ENCODE measurements at places on chromosomes 7 and 10.

DNA sequence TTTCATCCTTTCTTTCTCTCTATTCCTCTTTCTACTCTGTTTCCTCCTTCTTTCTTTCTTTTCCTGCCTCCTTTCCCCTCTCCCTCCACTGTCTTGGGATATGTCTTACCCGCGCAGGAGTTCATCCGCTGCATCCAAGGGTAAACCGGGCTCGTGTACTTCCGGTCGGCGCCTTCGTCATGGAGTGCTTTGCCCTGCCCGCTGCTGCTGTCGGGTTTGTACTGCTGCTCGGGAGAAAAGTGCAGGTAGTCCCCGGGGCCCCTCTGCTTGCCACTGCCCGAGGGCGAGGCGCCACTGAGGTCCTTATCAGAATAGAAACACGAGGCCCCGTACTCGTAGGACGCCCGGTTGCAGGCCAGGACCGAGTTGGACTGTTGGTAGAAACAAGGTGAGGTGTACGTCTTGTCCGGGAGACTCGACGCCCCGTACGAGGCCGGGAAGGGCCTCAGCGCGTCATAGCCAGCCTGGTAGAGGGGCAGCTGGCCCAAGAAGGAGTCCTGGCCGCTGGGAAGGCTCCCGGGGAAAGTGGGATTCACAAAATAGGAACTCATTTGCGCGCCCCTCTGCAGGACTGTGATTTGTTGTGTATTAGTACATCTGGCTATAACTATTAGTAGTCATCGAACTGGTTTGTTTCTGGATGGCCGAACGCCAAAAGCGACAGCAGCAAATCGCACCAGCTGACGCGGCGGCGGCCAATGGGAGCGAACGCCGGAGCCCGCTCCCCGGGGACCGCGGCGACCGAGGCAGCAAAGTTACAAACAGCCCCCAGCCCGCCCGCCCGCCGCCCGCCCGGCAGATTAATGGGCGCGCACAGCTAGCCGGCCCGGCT, at the start of gene HOXA6:
HOXA6 (minus strand) TSS at position 576 of the 832 bp plus-strand sequence; CDS start at position 551, 25 bp downstream.
- no peak for DNase-seq

GRCh38 chr7:144048648-144049047, at the start of gene OR2A5:
Gene OR2A5, plus strand, starts transcription at chr7:144048948. Its CDS starts 1,454 bp downstream, at chr7:144050402.
- no peak for DNase-seq

DNA sequence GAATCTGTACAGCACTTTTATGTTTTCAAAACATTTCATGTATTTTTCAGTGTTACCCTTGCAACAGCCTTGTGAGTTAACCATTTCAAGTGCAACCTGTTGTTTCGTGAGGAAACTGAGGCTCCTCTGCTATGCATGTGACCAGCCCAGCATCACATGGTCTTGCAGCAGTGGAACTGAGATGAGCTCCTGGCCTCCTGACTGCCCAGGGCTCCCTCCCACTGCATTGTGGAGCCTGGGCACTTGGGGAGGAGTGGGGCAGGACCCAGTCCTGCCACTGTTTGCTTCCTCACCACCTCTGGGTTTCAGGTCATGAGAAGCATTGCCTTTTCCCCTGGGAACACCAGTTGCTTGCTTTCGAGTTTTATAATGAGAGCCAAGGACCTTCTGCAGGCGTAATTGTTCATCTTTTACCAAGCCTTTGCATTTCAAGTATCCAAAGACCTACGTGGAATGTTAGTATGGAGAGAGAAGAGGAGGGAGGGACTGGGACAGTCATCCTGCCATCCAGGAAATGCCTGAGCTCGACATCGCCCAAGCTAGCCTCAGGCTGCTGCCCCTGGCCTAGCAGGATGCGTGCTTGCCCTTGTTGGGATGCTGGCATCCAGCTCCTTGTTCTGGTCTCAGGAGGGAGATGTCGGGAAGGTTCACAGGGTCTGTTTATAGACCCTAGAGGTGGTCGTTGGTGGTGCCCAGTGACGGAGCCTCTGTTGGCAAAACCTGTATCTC, 32.3 kb upstream of the BHLHA15 start:
- no peak for DNase-seq

DNA sequence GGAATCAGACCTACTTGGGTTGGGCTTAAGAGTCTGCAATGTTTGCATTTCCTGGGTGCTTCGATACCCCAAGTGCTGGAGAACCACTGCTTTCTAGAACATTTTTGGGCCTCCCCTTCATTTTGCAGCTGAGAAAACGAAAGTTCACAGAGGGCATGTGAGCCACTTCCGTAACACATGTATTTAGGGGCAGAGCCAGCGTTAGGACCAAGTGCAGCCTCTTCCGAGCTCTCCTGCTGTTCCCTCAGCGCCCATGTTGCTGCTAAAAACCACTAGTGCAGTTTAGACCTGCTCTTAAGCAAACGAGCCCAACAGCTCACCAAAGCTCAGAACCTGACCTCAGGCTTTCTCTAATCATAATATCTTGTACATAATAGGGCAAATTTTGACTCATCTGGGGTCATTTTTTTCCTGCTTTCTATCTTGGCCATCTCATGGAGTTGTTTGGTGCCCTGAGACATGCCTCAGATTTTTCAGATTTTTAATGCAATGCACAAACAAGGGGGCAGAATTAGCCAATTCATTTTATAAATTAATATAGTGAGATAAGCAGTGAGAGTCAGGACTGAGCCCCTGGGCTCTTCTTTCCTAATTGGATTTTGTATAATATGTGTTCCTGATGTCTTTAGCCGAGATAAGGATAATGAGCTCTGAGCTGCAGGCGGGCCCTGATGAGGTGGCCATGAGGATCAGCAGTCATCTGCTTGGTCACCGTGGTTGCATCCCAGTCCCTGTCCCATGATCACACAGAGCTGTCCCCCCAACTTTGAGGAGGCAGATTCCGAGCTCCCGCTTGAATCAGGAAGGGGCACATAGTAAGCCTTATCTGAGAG, 12.9 kb downstream of the BAG3 start:
- DNase-seq = no peak

DNA sequence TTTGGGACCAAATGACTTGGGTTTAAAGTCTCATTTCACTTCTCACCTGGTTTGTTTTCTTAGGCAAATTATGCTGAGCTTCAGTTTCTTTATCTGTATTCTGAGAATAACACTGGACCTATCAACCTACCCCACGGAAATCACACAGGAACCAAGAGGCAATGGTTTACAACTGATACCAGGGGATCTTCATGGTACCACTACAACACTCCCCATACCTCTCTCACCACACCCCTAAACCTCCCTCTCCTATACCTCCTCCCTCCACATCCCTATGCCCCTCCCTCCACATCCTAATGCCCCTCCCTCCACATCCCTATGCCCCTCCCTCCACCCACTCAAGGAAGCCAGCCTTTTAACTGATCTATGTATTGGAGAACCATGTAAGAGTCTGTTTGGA, 9.9 kb downstream of the FAM204A start:
- DNase-seq = no peak

- DNase-seq = no peak
Measured at GRCh38 chr7:69190763-69191162, 407.5 kb upstream of the AUTS2 start.

- DNase-seq = no peak
Measured at GRCh38 chr7:142185801-142186200, 72.1 kb downstream of the PRSS58 start.

GRCh38 chr7:96449094-96449493, 127.2 kb upstream of the SLC25A13 start:
- no peak for DNase-seq

DNA sequence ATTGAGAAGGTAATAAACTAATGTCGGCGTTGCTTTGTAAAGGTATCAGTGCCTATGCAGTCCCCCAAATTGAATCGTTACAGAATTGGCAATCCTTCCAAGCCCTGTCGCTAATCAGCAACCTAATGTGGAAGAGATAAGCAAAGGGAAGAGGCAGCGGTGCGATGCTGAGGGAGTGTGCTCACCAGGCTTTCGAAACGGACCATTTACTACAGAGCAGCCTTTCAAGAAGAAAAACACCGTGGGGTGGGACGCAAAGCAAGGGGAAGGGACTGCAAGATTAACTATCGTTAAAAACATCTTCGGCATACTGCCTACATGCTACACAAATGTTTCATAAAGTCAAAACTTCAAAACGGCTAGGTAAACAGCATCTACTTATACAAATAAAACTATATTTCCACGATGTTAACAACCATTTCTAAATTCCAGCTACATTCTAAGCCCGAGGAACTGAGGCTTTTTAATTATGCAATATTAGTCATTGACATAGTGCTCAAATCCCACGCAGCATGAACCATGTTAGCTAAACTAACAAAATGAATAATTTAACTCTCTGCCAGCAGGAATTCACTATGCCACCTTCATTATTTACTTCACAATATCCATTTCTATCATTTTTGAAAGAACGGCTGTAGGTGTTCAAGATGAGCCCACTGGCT, 85.2 kb downstream of the CHCHD3 start:
- no peak for DNase-seq

DNA sequence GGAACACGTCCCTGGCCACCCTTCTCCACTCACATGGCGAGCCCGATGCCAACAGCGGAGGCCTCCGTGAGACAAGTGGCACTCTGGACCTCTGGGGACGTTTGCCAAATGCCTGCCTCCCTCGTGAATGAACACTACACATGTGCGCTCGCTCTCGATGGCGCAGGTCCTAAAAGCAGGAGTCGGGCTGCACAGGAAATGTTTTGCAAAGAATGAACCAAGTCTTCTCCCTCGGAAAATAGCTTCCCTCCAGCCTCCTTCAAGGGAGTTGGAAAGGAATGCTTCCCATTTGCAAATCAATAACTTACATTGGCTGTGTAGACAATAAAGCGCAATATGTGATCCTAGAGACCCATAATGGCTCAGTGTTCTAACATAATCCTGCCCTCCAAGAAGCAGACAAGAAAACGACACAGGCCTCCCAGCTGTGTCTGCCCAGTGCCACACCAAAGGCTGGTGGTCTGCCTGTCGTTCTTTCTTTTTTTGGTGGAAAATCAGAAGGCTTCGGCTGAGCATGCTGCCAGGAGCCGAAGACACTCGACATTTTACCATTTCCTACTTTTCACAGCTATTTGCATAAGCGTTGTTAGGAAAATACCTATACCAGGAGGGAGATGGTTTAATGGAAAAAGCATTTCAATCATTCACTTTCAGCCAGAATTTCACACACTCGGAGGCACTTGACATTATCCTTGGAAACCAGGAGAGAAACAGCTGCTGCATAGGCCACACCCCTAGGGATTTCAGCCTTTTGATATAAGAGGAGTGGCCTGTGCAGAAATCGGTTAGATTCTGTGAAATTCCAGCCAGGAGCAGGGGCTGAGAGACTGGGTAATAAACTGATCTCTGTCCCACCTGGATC, 38.4 kb downstream of the ATXN7L1 start:
- DNase-seq = no peak

GRCh38 chr10:72238392-72239175, 22.5 kb upstream of the ASCC1 start:
- DNase-seq = no peak

DNA sequence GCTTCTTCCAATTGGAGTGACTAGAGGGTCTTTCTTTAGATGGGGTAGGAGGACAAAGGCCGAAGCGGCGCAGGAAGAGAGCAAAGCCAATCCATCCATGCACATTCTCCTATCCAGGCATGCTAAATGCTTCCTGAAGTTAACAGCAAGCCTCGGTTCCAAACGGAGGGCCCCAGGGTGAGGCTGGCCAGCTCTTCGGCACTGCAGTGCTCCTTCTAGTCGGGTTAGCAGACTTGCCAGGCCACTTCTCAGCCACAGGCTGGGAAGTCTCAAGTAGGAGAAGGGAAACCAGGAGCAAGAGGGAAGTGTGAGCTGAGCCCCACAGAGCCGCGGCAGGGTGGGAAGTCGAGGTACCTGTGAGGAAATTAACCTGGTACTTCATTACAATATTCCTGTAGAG, 253.8 kb upstream of the INHBA start:
- no peak for DNase-seq

GRCh38 chr10:14481752-14482151, 151.0 kb upstream of the FRMD4A start:
- DNase-seq = no peak

DNA sequence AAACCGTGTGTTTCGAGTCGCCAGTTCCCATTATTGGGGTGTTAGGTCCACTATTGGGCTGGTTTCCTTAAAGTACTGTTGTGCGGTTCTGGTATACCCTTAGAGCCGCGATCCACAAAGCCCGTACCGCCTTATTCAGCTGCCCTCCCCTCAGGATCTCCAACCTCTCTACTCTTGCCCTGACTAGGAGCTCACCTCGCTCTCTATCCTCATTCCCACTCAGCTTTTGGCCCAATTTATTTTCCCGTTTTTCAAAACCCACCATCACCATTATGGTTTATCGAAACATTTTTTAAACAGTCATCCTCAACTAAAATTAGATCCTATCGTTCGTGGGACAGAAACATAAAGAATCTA, 461 bp upstream of the ETV1 start:
- no peak for DNase-seq

DNA sequence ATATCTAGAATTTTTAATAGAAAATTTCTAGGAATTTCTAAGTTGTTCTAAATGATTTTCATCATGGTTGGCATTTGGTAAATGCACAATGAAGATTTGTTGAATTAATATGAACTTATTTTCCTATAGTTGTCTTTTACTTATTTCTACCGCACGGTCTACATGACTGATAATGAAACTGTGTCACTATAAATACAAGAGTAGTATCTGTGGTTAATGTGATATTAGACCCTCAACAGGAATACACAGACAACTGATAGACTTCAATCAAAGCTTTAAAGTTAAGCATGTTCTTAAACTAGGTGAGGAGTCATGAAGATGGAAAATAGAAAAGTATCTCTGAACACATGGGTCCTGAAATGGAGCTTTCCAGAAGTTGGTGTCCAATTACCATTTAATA, 297.9 kb upstream of the ETV1 start:
- DNase-seq = no peak

- no peak for DNase-seq
Measured at GRCh38 chr7:22882106-22882505, 59.5 kb upstream of the TOMM7 start.

DNA sequence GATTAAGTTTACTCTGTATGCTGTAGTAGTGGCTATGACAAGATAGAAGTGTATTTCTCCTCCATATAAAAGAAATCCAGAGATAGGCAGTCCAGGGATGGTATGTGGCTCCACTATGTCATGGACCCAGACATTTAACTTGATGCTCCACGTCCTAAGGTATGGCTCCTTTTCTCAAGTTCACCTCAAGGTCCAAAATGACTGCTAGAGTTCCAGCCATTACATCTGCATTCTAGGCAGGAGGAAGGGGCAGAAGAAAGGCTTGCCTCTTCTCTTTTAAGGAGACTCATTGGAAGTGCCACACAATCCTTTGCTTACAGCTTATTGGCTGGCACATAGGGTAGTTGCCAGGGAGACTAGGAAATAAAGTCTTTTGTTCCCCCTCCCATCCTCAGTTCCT, 27.7 kb upstream of the ATXN7L1 start:
- no peak for DNase-seq

DNA sequence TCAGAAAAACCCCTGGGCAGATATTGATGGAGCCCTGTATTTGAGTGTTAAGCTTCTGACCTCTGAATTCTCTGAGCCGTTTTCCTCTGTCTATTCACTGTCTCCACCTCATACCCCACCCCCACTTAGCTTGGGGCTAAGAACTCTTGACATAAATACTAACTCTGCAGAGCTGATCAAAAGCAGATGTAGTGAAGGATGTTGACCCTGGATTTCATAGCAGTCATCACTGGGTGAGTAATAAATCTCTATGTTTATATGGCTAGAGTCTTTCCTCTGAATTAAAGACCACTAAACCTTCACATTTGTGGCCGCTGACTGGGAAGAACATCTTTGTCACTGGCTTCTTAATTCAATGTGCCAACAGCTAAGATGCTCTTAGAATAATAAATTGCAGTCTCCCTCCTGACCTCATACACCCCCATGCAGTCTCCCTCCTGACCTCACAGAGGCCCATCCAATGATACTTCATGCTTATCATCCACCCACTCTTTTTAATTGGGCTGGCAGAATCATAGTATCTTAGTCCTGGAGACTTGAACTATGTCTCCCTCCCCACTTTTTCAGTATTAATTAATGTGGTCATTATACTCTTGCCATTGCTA, 78.0 kb upstream of the MACROH2A2 start:
- no peak for DNase-seq

All from stimulated activated CD8-positive, alpha-beta memory T cell treated with anti-CD3 and anti-CD28 coated beads, Interleukin-4, amount 100 ng/mL, for 1 hour (primary cell).